ENCODE measurements at places on chromosomes 11 and 22. TPM values are rescaled to one million over a fixed set of nuclear protein-coding genes. Genes with fewer than 3 reads are reported as not detected.

KCNK4 gene
- 0.05 TPM for polyA plus RNA-seq

PKDREJ gene
- polyA plus RNA-seq, result not detected

SMCO4 gene
- polyA plus RNA-seq, result 11.9 TPM

ASRGL1 gene
- 0.75 TPM for polyA plus RNA-seq

RIC3 gene
- not detected for polyA plus RNA-seq

CLCF1 gene
- 13.9 TPM for polyA plus RNA-seq

BTG4 gene
- polyA plus RNA-seq, result not detected

SCUBE1 gene
- polyA plus RNA-seq, result not detected

OR51A4 gene
- not detected for polyA plus RNA-seq

DMC1 gene
- 0.97 TPM for polyA plus RNA-seq

RASSF10 gene
- not detected for polyA plus RNA-seq

ENTHD1 gene
- polyA plus RNA-seq, result not detected

All from BJ (cell line).